ENCODE measurements at places on chromosomes 11 and 22.

DNA sequence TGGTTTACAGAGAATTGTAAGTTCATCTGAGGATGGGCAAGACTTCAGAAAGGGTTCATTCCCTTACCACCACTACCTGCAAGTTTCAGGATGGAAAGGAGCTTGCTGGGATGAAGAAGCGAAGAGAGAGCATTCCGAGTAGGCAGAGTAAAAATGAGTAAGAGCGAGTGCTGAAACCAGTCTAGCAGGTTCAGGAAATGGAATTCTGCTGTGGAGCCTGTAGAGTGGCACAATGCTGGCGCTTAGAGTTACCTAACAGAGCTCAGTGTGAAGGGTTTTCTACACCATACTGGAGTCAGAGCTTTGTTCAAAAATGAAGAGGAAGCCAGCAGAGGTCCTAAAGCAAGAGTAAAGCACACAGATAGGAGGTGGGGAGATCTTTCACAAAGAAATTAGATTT lies 179.2 kb upstream of the ZC3H12C start:
- DNase-seq = no peak

- DNase-seq = no peak
These were observed 8.7 kb upstream of the HEPACAM start for GRCh38 chr11:124944565-124944964.

DNA sequence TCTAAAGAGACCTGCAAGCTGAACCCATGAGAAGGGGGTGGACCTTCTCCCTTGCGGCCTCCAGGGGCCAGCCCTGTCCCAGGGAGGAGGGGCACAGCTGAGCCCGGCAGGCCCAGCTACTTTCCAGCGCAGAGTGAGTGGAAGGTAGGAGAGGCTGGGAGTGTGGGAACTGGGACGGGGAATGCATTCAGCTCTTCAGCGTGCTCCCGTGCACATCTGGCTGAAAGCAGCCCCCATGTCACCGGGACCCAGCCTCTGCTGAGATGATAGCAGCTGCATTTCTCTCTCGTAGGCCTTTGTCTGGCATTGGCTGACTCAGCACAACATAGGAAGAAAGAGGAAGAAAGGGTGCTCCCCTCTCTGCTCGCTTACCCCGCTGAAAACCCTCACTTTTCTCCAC lies 951.5 kb downstream of the TBC1D22A start:
- DNase-seq = no peak

GRCh38 chr11:117299351-117300282 lies 8.5 kb downstream of the BACE1-AS start:
- DNase-seq = no peak

GRCh38 chr11:73141031-73141308 lies 1.1 kb downstream of the FCHSD2 start:
- DNase-seq = no peak
